IMR-90 (cell line): ENCODE measurements at places on chromosomes 7 and 10.

- H3K4me3 ChIP-seq = no peak overlapping the region
- no peak overlapping the region for H3K27ac ChIP-seq
- no peaks in the 10 kb centered on the region for H3K36me3 ChIP-seq
- DNase-seq = no peak
Observed at GRCh38 chr7:94909179-94909466, 1.7 kb downstream of the PPP1R9A start.

GRCh38 chr7:143435266-143435665 lies 8.0 kb upstream of the TAS2R60 start:
- H3K27ac ChIP-seq = no peak overlapping the region
- H3K4me1 ChIP-seq = 0 out of 2 replicates have a peak, but pooled peaks cover 1% of the 10 kb centered on the region
- H3K4me3 ChIP-seq = no peak overlapping the region
- no peaks in the 10 kb centered on the region for H3K27me3 ChIP-seq
- no peaks in the 10 kb centered on the region for H3K36me3 ChIP-seq
- no peak for DNase-seq

- DNase-seq = no peak
- no peaks in the 10 kb centered on the region for H3K27me3 ChIP-seq
- no peak overlapping the region for H3K27ac ChIP-seq
- no peak overlapping the region for H3K4me3 ChIP-seq
- H3K36me3 ChIP-seq = no peaks in the 10 kb centered on the region
Observed at GRCh38 chr7:35758421-35758820, 42.4 kb upstream of the SEPTIN7 start.

GRCh38 chr7:47813620-47814260 lies 134.5 kb downstream of the PKD1L1 start:
- H3K27ac ChIP-seq = no peak overlapping the region
- H3K4me1 ChIP-seq = peaks cover under 1% of the 10 kb centered on the region
- no peaks in the 10 kb centered on the region for H3K27me3 ChIP-seq
- no peak for DNase-seq

DNA sequence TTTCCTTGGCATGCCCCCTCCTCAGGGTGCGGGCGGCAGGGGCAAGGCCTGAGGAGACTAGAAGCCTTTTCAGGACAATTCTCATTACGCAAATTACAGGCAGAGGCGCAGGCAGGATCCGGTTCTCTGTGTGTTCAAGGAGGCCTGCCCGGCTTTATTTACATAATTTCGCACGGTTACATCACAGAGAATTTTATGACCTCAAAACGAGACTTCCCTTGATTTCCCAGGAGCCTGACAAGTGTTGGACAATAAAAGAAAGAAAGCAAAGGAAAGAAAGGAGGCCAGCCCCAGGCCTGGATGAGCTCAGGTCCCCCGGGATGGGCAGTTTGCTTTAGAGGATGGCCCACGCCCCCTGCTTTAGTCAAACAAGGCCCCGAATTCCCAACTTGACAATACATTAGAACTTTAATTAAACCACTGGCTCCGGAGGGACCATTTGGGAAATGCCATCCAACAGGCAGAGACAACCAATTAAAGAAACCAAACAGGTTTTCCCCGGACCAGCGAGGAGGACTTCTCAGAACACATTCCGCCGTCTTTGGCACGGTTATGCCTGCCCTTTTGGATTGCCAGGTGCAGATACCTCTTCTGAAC lies 2.9 kb downstream of the MNX1 start:
- H3K27ac ChIP-seq = no peak overlapping the region
- H3K27me3 ChIP-seq = peaks cover 93% of the 10 kb centered on the region
- H3K4me3 ChIP-seq = no peak overlapping the region
- H3K36me3 ChIP-seq = no peaks in the 10 kb centered on the region
- DNase-seq = no peak

GRCh38 chr7:98760201-98760651 lies 109.6 kb downstream of the TMEM130 start:
- no peak for DNase-seq
- no peaks in the 10 kb centered on the region for H3K4me1 ChIP-seq
- no peaks in the 10 kb centered on the region for H3K27me3 ChIP-seq
- no peak overlapping the region for H3K4me3 ChIP-seq

- peaks cover under 1% of the 10 kb centered on the region; the same call in 1 of the 2 replicates for H3K27me3 ChIP-seq
- H3K36me3 ChIP-seq = no peaks in the 10 kb centered on the region
- H3K27ac ChIP-seq = peak overlapping the region; percentile 77; the same call in 1 of the 2 replicates
- H3K4me3 ChIP-seq = no peak overlapping the region
- H3K4me1 ChIP-seq = peaks cover 7% of the 10 kb centered on the region
Observed at GRCh38 chr7:100515072-100515532, 23.9 kb upstream of the AGFG2 start.

DNA sequence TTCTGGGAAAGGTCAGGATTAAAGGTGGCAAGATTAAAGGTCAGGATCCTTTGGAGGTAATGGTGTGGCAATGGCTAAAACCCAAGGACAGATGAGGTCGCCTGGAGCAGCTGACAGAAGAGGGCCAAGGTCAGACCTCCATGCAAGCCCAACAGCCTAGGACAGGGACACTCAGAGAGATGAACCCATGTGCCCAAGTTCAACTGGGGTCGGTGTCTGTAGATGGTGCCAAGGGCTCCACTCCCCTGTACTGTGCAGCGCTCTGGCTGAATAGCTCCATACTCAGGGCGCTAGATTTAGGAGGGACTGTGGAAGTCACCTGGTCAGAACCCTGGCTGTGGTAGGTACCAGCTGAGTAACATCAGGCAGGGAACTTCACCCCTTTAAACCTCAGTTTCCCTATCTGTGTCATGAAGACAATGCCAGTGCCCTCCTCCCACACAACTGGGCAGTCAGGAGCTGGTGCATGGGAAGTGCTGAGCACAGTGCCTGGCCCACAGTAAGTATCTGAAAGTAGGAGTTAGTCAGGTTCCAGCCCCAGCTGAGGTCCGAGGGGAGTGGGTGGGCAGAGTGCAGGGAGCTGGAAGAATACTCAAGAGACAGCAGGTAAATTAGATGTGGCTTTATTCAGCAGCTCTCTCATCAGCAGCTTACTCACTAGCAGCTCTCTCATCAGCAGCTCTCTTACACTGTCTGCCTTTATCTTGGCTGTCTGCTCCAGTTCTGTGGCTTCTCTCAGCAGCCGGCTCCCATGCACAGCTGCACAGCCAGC lies 327.1 kb downstream of the GLRX3 start:
- no peak for DNase-seq
- H3K4me1 ChIP-seq = no peaks in the 10 kb centered on the region
- H3K4me3 ChIP-seq = no peak overlapping the region
- H3K27ac ChIP-seq = no peak overlapping the region

DNA sequence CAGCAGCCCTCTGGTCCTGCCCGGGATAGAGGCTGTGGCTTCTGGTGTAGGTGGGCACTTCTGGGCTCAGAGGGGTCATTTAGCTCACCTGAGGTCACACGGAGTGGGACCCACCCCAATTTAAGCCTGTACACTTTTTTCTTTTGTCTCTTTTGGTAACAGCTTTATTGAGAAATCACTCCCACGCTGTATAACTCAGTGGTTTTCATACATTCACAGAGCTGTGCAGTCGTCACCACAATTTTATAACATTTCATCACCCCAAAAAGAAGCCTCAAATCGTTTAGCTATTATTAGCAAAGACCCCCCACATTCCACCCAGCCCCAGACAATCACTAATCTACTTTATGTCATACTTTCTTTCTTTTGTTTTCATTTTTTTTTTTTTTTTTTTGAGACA lies 62.3 kb downstream of the LHPP start:
- H3K36me3 ChIP-seq = no peaks in the 10 kb centered on the region
- H3K27ac ChIP-seq = no peak overlapping the region
- peaks cover 9% of the 10 kb centered on the region; the same call in 1 of the 2 replicates for H3K4me1 ChIP-seq
- H3K4me3 ChIP-seq = no peak overlapping the region

DNA sequence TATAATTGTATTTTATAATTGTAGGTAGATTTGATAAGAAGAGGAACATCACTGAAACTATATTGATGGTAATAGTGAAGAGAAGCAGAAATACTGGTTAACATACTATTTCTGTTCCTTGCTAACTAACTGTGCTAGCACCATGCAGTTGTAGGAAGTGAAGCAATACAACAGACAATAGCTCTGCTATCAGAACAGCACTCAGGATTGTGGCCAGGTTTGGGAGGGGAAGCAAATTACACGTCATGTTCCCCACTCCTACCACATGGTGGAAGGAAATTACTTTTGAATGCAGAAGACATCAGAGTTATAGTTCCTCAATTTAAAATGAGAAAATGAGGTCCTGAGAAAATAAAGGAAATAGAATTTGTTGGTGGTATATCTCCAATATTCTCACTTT lies 151.1 kb downstream of the DGKB start:
- no peaks in the 10 kb centered on the region for H3K4me1 ChIP-seq
- H3K4me3 ChIP-seq = no peak overlapping the region
- no peaks in the 10 kb centered on the region for H3K27me3 ChIP-seq

- H3K27me3 ChIP-seq = no peaks in the 10 kb centered on the region
- H3K36me3 ChIP-seq = no peaks in the 10 kb centered on the region
- H3K27ac ChIP-seq = no peak overlapping the region
- no peaks in the 10 kb centered on the region for H3K4me1 ChIP-seq
- H3K4me3 ChIP-seq = no peak overlapping the region
Observed at GRCh38 chr10:3734111-3734510, 50.9 kb downstream of the KLF6 start.

- no peak overlapping the region for H3K27ac ChIP-seq
- no peaks in the 10 kb centered on the region for H3K27me3 ChIP-seq
- DNase-seq = peak; percentile 12
- H3K4me3 ChIP-seq = no peak overlapping the region
- no peaks in the 10 kb centered on the region for H3K4me1 ChIP-seq
Observed at GRCh38 chr10:94630017-94630688, 53.4 kb upstream of the CYP2C18 start.

DNA sequence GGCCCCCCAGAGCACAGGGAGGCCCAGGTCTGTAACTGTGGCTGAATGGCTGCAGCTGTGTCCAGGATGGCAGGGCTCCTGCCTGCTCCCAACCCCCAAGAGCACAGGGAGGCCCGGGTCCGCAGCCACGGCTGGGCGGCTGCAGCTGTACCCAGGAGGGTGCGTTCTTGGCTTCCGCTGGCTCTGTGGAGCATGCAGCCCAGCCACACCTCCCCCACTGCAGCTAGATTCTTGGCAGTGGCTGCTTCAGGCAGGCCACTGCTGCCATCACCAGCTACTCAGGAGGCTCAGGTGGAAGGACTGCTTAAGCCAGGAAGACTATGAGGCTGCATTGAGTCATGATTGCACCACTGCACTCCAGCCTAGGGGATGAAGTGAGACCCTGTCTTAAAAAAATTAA lies 27.9 kb downstream of the C7orf25 start:
- H3K4me3 ChIP-seq = no peak overlapping the region
- H3K27ac ChIP-seq = no peak overlapping the region
- DNase-seq = peak; percentile 22
- no peaks in the 10 kb centered on the region for H3K27me3 ChIP-seq

GRCh38 chr7:97499204-97499603 lies 232.7 kb upstream of the TAC1 start:
- DNase-seq = no peak
- H3K4me3 ChIP-seq = no peak overlapping the region
- no peaks in the 10 kb centered on the region for H3K36me3 ChIP-seq
- no peaks in the 10 kb centered on the region for H3K27me3 ChIP-seq
- no peaks in the 10 kb centered on the region for H3K4me1 ChIP-seq

DNA sequence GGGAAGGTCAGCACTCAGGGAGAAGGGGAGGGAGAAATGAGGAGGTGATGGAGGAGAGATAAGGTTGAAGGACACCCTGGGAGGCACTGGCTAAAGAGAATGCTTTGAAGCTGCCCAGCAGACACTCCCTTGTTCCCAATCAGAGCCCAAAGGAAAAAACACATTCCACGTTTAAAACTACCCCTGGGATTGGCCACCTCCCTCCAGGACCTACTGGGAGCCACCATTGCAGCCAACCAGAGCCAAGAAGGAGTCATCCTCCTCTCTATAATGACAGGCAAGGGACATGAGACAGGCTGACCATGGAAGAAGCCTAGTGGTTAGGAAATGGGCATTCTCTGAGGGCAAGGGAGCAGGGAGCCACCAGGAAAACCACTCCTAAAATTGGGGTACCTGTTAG lies 43.8 kb downstream of the MYO1G start:
- H3K27ac ChIP-seq = no peak overlapping the region
- no peaks in the 10 kb centered on the region for H3K4me1 ChIP-seq
- H3K4me3 ChIP-seq = no peak overlapping the region
- DNase-seq = no peak

GRCh38 chr7:927031-927671 lies 27.3 kb downstream of the ADAP1 start:
- no peaks in the 10 kb centered on the region for H3K36me3 ChIP-seq
- H3K27ac ChIP-seq = no peak overlapping the region
- no peak overlapping the region for H3K4me3 ChIP-seq
- peaks cover 9% of the 10 kb centered on the region for H3K4me1 ChIP-seq

- H3K36me3 ChIP-seq = peaks cover 6% of the 10 kb centered on the region
- no peak overlapping the region for H3K4me3 ChIP-seq
- DNase-seq = no peak
- peaks cover 2% of the 10 kb centered on the region for H3K4me1 ChIP-seq
- H3K27me3 ChIP-seq = no peaks in the 10 kb centered on the region
- no peak overlapping the region for H3K27ac ChIP-seq
Observed at GRCh38 chr10:99671386-99671785, 12.1 kb downstream of the ENTPD7 start.

DNA sequence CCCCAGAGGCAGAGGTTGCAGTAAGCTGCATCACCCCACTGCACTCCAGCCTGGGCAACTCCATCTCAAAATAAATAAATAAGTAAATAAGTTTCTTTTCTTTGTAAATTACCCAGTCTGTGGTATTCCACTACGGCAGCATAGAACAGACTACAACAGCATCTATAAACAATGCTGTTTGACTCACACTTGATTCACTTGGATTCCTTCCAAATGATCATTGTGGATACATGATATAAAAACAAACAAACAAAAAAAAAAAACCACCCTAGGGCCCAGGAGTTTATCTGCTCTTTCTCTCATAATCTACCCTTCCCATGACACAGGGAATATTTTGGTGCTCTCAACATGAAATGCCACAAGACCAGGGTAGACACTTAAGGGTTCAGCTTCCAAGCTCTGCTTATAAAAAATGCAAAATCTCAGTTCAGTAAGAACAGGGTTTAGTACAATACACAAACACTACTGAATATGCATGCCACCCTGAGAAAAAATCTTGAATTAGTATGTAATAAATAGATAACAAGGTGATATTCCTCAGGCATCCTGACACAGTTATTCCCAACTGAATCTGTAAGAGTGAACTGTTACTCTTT lies 200.9 kb downstream of the FAM107B start:
- no peaks in the 10 kb centered on the region for H3K27me3 ChIP-seq
- H3K4me1 ChIP-seq = peaks cover 26% of the 10 kb centered on the region
- peaks cover 9% of the 10 kb centered on the region; the same call in 1 of the 2 replicates for H3K36me3 ChIP-seq
